ENCODE measurements at places on chromosomes 1 and 21.

DNA sequence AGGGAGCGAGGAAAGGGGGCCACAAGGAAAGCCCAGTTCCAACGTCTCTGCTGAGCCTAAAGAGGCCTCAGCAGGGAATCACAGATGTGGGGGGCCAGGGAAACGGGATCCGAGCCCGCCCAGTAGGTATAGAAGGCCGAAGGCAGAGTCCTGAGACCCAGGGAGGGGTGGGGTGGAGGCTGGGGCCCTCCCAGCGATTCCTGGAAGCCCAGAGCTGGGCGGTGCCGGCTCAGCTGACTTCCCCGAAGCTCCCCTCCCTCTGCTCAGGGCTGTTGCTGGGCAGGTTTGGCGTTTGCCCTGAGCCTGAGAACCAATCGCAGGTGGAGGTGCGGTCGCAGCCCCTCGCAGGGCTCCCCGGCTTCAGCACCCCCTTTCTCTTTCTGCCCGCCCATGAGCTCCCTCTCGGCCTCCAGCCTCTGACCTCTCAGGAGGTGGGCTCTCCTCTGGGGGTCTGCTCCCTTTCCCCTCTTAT, 12.8 kb downstream of the ADAMTSL4 start:
- DNase-seq: peak; percentile 91

DNA sequence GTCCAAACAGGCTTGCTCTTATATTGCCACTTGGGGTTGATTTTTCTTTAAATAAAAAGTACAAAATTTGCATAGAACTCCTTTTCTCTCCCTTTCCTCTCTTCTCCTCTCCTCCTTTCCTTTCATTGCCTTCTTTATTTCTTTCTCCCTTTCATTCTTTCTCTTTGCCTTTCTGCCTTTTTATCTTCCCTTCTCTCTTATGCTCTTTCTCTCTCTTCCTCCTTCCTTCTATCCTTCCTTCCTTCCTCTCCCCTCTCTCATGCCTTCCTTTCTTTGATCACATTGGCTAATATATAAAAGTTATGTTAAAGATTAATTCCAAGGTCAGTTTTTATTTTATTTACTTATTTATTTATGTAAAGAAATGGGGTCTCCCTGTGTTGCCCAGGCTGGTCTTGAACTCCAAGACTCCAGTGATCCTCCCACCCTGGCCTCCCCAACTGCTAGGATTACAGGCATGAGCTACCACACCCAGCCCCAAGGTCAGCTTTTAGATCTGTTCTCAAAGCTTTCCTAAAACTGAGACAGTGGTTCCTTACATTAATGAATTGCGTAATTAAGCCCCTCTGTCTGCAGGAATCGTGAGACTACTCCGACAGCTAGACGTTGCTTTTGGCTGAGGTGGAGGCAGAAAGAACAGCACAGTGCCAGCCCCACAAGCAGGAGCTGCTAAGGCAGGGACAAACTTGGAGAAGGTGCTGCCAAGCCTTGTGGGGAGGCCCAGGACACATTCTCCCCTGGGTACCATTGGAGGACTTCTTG, 361.9 kb downstream of the SIPA1L2 start:
- DNase-seq: no peak

- no peak for DNase-seq
Observed at GRCh38 chr21:38477226-38477625, 21.1 kb downstream of the ERG start.

GRCh38 chr21:25535849-25536248, 71.4 kb downstream of the MRPL39 start:
- no peak for DNase-seq

DNA sequence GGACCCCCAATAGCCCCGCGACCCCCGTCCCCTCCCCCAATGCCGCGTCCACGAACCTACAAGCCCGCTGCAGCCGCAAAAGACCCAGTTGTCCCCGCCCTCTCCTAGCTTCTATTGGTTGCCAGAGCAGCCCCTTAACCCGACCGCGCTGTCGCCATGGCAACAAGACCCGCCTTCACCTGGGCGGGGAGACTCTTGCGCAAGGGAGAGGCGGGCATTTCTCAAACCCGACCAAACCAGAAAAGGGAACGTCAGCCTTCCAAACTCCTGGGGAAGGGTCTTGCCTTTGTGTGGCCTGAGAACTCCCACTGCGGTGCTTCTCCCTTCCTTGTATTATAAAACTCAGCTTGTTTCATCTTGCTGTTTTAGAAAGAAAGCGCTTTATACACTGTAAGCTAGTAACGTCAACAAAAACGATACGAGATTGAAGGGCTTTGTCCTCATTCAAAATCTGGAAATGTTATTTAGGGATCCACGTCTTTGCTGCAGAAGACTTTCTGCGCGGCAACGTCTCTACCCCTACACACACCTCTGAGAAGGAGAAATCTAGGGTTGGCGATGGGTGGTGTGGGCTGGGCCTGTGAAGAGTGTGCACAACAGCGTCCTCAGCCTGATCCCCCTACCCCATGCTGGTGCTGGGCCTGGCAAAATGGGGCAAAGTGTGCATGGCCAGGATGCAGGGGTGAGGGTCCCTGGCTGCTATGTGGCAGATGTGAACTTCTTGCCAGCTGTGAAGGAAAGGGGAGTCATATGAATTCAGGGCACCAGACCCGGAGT, at the start of gene TMEM9:
TSS of gene TMEM9 (minus strand) at position 86 of the 777 bp plus-strand sequence. CDS start 551 bp downstream, outside the sequence.
- DNase-seq: peak; percentile 100

- DNase-seq: no peak
Observed at GRCh38 chr1:26811057-26811456, 15.4 kb upstream of the ZDHHC18 start.

DNA sequence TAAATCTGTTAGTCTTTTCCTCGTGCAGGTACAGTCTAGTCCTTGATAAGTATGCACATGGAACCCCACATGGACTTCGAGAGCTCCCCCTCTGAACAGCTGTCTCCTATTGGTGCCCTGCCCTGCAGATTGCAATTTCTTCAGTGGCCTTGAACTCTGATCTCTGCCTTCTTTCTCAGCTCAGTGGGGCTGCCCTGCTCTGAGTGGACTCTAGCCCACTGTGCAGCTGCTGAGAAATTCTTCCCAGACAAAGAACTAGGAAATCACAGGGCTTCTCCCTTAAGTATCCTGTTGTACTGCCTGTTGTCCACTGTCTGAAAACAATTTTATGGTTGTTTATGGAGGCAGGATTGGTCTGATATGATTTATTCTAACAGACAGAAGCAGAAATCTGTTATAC, 38.2 kb downstream of the ADAM30 start:
- DNase-seq: no peak

DNA sequence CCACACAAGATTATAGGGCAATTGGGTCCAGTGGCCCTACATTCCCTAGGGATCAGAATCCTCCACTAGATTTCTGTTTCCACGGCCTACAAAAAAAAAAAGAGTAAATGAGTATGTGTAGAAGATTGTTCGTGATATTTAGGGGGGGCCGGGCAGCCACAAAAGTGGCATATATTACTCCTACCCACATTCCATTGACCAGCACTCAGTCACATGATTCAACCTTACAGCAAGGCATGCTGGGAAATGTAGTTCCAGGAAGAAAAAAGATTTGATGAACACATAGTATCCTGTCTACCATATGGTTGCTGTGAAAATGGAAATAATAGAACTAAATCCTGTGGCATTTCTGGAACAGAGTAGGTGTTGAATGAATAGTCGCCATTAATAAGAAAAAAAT, 43.4 kb upstream of the GJB5 start:
- no peak for DNase-seq

GRCh38 chr1:85363521-85363920, 87.1 kb upstream of the BCL10 start:
- no peak for DNase-seq

DNA sequence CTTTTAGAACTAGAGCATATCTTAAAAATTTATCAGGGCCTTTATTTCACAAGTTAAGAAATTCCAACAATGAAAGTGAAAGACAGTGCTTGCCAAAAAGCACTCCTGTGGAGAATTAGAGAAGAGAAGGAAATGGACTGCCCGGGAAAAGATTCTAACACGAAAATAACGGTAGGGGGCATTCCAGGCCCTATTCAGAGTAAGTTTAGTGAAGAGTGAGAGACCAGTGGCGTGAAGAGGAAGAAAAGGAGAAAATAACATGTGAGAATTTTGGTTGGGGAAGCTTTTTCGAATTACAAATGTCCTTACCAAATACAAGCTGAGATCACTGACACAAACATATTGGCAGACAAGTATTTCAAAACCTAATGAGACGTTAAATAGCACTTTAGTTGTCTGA, 38.4 kb upstream of the RBM34 start:
- DNase-seq: no peak

- DNase-seq: no peak
Observed at GRCh38 chr1:6273380-6273891, 12.5 kb upstream of the GPR153 start.

DNA sequence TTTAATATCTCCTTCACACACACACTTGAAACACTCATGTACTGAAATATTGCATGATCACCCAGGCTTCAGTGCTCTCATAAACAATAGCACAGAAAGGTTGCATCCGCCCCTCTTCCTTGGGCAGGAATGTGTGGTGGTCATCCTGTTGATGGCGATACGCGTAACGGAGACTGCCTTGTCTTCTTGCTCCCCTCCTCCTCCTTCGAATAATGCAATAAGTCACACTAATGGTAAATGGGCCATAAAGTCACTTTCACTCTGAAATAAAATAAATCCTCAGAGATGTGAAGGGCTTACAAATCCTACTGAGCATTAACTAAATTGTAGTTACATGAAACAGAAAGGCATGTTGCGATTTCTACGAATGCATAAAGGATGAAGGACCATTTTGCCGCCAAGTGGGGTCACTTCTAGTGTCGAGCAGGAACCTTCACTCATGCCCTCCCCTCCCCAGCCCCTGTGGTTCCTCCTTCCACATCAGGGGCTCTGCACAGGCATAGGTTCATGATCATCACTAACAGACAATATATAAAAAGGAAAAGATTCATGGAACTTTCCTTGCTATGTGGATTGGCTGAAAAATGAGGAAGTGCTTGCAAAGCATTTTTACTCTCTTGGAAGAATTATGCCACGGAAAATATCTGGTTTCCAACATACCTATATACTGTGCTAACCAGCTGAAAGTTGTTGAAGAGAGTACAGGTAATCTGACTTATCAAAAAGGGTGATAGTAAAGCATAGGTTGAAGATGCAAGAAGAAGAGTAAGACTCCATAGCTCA, 1.2 kb upstream of the PGBD5 start:
- DNase-seq: no peak

- no peak for DNase-seq
Observed at GRCh38 chr1:87170931-87171598, 157.6 kb upstream of the LMO4 start.

DNA sequence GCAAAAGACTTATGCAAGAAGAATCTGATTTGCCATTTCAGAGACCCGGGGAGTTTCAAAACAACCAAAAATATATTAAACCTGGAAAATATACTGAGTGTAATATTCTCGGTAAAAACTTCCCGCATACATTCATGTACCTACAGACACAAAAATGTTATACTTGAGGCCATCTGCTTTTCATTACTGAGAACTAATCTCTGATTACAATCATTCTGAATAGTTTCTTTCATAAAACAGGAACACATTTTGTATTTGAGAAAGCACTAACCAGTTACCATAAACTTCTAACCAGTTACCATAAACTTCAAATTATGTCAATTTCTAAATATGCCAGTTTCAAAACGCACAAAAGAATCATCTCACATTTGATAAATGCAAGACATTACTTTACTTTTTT, 7.8 kb downstream of the ZNHIT6 start:
- DNase-seq: no peak

- DNase-seq: no peak
Observed at GRCh38 chr1:186798960-186799688, 29.6 kb upstream of the PLA2G4A start.

Measured in activated T-cell treated with anti-CD3 and anti-CD28 coated beads, Interleukin-2, amount 50 U/mL, for 48 hours (primary cell).